AML-193 (cell line): ENCODE measurements at places on chromosomes 1 and 21.

GRCh38 chr21:43801006-43801783 lies 11.8 kb downstream of the RRP1 start:
- no peak for DNase-seq

GRCh38 chr1:245718123-245718522 lies 563.3 kb downstream of the KIF26B start:
- no peak for DNase-seq

GRCh38 chr21:36005879-36006400 lies 54.4 kb downstream of the SETD4 start:
- no peak for DNase-seq

DNA sequence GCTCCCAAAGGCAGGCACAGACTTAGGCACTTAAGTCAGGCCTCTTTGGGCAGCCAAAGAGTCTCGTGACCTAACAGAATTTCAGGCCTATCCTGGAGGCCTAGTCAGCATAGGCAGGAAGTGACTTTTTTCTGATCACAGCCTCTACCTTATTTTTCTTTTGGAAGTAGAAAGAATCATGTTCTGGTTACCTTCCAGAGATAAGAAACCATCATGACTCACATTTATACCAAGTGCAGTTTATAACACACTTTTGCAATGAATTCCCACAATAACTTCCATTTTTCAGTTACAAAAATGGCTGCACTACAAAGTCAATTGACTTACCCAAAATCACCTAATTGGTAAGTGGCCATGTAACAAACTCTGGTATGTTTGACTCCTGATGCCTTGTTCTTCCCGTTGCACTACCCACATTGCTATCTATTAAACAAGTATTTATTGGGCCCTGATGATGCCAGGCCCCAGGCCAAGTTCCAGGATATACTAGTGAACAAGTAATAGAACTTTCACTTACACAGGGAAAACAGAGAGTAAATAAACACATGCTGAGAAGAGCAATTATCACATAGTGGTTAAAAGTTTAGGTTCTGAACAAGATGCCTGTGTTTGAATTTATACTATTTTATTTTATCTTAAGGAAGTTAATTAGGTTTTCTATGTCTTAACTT lies 74.3 kb downstream of the SH3GLB1 start:
- DNase-seq, result no peak

GRCh38 chr1:39540504-39541031 lies 36.0 kb downstream of the PABPC4 start:
- no peak for DNase-seq

DNA sequence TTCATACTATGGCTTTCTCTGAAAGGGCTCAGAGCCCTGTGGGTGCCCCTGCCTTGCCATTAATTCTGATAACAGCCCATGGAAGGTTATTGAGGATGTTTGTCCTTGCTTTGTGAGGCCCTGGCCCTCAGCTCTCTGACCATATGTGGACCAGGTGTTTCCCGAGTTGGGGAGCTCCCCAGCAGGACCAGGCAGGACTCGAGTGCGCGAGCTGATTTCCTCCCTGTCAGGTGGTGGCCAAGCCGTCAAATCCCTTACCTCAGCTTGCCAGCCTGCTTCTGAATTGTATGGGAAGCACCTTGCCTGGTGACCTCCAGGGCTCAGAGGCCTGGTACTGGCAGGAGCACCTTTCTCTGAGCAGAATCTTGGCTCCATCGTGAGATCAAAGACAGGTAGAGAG lies 17.9 kb upstream of the SDE2 start:
- DNase-seq, result no peak

DNA sequence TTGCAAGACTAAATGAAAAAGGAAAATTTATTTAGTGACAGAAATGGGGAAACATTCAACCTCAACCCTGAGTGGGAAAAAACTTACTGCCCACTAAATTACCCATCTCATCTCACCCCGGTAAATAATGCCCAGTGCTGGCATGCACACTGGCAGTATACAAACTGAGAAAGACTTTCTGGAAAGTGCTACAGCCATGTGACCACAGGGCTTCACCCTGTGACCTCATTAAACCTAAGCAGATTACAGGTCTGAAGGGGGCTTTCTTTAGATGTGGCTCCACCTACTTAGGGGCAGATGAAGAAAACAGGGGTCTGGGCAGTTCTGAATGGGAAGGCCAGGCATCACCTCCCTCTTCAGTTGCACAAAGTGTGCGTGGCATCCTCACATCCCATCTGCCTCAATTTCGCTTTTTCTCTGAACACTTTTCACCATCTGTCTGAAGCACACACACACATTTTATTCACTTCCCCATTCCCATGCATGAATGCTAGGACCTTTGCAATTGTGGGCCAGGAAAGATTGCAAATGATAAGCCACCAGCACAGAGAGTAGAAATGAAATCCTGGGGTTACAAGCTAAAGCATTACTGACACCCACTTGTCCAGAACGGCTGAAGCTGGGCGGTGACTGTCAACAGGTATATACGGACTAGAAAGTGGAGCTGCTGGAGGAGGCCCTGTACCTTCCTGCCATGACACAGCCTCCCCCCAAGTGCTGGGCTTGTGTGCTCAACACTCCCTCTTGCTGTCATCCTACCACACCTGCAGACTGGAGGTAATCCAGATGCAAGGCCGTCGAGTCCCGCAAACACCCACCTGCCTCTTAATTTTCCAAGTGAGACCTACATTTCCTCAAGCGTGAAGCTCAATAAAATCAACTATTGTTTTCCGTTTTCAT lies 2.7 kb downstream of the NADK start:
- DNase-seq, result peak; percentile 79

DNA sequence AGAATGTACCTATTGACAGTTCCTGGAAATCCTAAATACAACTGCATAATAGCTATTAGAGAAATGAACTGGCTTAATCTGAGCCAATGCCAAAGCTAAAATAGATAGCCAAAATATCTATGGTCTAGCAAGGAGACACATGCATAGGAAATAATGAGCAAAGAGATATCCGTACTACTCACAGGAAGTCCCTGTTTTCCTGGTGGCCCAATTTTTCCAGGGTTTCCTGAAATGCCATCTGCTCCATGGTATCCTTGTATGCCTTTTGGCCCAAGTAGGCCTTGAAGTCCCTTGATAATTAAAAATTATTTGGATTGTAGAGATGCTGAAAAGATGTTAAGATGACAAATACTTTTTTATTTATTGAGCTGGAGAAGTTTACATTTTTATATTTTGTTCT lies 108.4 kb upstream of the ZNHIT6 start:
- DNase-seq, result no peak

DNA sequence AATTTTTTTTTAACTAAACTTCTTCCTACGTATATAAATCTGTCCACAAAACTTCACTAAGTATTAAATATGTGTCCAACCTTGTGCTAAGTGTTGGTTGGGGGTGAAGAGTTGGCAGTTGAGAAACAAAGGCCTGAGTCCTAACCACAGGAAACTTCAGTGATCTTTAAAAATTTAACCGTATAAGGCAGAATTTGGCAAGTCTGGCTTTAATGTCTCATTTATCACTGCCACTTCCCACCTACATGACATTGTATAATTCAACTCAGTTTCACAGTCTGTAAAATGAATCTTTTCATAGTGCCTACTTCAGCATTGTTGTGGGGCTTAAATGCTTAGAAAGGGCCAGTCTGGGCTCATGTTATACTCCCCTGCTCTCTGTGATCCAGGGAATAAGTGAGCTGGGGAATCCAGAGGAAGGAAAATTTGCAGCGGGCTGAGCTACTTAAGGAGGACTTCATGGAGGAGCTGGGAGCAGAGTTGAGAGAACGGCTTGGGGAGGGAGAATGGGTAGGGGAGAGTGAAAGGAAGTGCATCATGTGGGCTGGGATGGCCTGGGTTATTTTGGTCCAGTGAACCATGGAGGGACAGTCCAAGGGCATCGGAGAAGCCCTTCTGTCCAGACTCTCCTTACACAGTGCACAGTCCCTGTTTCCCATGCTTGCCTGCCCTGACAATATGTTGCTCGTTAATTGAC lies 14.5 kb downstream of the IFNAR2 start:
- DNase-seq, result peak; percentile 65

GRCh38 chr1:54200519-54200997 lies 591 bp downstream of the MRPL37 start:
- DNase-seq, result no peak

- no peak for DNase-seq
Observed at GRCh38 chr21:46304955-46305354, 18.7 kb downstream of the C21orf58 start.

- no peak for DNase-seq
Observed at GRCh38 chr1:79519084-79519760, 512.7 kb upstream of the ADGRL4 start.

GRCh38 chr1:23273450-23274133 lies 56.3 kb upstream of the HTR1D start:
- no peak for DNase-seq

DNA sequence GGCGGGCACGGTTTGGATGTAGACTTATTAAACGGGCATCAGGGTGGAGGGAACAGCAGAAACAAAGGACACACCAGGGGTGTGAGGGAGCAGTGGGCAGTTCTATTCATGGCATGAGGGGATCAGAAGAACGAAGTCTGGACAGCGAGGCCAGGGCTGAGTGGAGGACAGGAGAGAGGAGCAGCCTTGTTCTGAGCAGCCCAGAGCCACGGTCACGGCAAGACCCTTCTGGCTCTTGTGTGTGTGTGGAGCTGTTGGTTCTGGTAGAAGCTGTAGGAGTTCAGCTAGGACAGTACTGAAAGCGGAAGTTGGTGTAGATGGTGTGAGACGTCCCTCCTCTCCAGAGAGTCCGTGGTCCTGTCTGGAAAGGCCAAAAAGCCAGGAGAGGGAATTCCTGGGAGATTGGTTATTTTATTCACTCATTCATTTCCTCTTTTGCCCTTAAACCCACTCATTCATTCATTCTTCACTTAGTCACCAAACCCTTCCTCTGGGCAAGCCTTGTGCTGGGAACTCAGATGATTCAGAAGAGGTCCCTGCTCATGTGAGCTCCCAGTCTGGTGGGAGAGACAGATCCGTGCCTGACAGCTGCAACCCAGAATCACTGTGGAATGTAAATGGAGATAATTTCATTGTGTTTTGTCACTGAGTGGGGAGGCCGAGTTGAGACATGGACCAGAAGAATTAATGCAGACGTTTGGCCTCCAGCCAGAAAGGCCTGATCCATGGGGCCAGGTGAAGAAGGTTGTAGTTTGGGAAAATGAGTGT lies 4.1 kb upstream of the ACOT11 start:
- peak; percentile 75 for DNase-seq

DNA sequence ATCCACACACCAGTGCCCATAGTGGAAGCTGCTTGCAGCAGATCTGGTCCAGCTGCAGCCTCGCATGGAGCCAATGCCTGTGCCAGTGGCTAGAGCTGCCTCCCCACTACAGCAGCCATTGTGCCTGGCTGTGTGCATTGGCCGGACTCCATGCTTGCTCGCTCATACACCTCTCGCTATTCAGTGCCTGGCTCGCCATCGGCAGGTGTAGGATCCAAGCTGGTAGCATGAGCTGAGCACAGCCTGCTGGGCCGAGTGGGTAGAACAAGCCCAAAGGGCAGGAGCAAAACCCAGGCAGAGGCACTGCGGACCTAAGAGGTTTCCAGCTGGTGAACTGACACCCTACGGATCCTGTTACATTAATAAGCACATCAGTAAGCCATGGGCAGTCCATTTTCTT lies 1184.1 kb downstream of the AMY1C start:
- DNase-seq, result no peak

DNA sequence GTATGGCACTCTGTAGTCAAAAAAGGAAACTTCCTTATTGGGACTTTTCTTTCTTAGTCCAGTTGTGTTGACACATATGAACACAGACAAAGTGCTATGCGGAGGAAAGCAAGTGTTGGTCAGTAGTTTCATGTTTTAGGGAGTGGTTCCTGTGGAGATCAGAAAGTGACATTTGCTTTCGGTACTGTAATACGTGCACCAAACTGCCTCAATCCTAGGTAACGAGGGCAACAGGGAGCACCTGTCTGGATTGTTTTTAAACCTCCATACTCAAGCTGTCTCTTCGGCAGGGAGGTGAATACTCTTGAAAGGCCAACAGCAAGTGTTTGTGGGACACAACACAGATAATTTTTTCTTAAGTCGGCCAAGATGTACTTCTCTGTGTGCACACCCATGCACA lies 9.1 kb downstream of the RHOU start:
- no peak for DNase-seq

DNA sequence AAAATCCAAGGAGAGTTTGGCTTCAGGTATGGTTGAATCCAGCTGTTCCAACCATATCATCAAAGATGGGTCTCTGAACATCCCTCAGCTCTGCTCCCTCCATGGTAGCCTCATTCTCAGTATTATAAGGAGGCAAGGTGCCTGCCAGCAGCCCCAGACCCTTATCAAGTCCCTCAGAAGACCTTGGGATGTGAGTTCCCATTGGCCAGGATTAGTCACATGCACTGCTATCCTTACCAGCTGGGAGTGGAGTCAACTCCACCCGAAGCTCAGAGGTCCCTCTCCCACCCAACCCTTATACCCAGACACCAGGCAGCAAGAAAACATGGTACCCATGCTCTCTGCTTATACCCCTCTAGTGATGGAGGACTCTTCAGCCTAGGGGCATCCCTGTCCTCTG lies 153.7 kb upstream of the ZBTB40 start:
- DNase-seq, result no peak

DNA sequence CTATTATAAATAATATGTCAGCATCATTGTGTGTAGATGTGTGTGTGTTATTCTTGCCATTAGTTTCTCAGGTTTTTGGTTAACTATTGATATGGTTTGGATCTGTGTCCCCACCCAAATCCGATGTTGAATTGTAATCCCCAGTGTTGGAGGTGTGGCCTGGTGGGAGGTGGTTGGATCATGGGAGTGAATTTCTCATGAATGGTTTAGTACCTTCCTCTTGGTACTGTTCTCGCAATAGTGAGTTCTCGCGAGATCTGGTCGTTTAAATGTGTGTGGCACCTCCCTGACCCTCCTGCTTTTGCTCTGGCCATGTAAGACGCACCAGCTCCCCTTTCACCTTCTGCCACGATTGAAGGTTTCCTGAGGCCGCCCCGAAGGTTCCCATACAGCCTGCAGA lies 9.6 kb upstream of the POFUT2 start:
- no peak for DNase-seq

DNA sequence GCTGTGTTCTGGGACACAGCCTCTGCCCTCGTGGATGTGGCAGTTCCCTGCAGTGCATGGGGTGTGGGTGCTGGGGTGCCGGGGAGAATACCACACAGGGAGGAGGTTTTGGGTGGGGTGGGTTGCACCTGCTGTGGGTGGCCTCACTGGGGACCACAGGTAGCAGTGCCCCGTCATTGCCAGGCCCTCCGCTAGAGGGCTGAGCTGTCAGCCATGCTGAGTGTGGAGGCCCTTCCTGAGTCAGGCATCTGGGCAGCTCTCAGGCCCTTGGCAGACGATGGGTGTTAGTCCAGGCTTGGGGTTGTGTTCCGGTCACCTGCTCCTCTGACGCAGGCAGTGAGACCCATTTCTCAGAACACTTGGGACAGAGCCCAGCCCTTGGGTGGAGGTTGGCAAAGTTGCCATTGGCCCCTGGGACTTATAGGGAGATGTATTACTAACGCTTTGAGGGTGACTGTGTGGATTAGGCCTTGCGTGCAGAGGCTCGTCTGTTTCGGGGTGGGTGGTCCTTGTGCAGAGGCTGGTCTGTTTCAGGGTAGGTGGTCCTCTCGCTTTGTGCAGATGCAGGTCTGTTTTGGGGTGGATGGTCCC lies 23.9 kb downstream of the PCNT start:
- no peak for DNase-seq

- DNase-seq, result no peak
Observed at GRCh38 chr21:42061986-42062235, 9.2 kb upstream of the UMODL1 start.
